ENCODE measurements at places on chromosomes 3 and 15. TPM values are rescaled to one million over a fixed set of nuclear protein-coding genes. Genes with fewer than 3 reads are reported as not detected.

- no peak for DNase-seq
Measured at GRCh38 chr3:73411993-73412392, 212.7 kb downstream of the PDZRN3 start.

- no peak for DNase-seq
Measured at GRCh38 chr15:96047255-96047931, 283.1 kb upstream of the NR2F2 start.

DNA sequence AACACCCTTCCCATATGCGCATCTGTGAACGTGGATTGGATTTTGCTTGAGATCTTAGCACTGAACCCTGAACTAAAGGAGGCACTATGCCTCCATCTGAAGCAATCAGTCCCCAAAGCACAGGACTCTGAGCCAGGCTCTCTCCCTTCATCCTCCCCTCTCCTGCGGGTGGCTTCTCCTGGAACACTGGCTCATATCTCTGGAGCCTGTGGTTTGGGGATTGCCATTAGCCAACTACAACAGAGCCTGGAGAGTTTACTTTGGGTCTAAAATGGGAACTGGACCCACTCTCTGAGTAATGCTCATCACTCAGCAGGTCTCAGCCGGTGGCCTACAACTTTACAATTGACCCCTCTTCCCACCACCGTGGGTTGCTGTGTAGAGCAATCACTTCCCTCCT is 190.8 kb upstream of the HES1 start:
- no peak for DNase-seq

GRCh38 chr3:116199063-116199462 is 246.2 kb downstream of the LSAMP start:
- no peak for DNase-seq

The LEKR1 gene
- total RNA-seq = 0.34 TPM

- DNase-seq = no peak
Measured at GRCh38 chr3:60216462-60217075, 1034.7 kb downstream of the FHIT start.

- DNase-seq = no peak
Measured at GRCh38 chr15:22845289-22845900, 6.9 kb downstream of the NIPA2 start.

- DNase-seq = no peak
Measured at GRCh38 chr3:177320765-177321247, 123.5 kb upstream of the TBL1XR1 start.

The PLAAT1 gene
- 5.2 TPM for total RNA-seq

DNA sequence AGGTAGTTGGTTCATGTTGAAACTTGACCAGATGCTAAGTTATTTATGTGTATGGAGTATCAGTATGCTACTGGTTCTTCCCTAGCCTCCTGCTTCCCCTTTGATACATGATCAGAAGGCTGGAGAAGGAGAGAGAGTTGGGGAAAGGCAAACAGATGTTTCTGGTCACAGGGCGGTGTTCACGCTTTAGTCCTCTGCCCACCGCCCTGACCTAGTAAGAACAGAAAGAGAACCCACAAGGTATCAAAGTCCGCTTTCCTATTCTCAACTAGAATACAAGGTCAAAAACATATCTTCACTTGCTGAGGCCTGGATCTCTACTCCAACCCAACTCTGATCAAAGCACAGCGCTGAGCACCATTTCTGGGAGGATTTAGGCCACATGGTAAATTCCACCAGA is 55.5 kb downstream of the NCEH1 start:
- no peak for DNase-seq

The TBC1D23 gene
- total RNA-seq = 24.4 TPM

The AADACL2 gene
- not detected for total RNA-seq

DNA sequence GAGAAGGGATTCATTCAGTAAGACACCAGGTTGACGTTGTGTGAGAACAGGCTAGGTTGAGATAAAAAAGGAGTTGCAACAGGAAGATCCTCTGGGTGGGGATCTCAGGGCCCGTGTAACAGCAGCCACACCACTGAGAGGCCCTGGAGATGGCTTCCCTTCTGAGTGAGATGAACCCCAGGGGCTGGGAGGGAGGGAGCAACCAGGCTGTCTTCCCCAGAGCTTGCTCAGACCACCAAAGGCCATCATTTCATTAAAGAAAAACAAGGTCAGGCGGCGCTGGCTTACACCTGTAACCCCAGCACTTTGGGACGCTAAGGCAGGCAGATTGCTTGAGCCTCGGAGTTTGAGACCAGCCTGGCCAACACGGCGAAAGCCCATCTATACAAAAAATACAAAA is 187.7 kb downstream of the ATP10A start:
- no peak for DNase-seq

DNA sequence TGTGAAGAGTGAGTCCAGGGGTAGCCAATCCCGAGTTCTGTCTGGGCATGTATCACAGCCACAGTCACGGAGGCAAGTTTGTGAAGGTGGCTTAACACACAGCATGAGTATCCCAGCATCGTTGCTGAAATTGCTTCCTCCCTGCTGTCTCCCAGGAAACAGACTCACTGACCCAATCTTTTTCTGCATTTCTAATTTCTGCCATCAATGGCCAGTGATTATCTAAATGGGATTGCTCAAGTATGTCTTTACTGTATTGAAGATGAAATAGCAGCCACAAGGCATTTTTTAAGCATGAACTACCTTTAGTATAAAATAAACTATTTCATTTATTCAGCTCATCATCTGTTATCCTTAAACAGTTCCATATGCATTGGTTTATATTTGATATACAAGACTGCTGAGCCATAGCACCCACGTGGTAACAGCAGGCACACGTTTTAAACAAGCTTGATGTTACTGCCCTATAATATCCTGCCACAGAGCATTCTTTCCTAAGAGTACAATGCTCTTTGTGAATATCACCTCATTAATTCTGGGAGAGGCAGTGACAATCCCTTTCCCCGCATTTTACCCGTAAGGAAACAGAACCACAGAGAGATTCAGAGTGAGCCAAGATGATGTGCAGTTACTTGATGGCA is 276.6 kb upstream of the THBS1 start:
- no peak for DNase-seq

DNA sequence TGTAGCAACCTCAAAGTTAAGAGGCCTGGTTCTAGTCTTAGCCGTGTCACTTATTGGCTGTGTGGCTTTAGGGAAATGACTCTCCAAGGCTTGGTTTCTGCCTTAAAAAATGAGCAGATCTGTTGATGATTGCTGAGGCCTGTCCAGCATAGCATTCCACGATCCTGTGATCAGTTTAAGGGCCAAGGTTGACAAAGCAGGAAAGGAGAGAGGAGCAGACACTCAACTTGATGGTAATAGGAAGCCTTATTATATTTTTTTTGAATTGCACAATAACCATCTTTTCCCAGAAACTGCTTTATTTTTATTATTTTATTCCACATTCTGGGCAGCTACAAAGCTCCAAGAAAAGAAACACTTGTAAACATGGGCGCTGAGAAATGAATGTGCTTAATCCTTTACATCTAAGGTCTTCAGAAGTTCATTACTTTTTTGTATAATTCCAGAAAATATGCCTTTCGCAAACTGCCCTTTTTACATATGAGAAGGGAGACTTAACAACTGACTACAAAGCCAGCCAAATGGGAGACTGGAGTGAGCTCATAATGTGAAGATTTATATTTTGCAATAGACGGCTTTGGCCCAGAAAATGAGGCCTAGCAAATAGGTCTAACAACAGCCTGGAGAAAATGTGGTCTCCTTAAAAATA is 241.0 kb downstream of the ATP8B4 start:
- DNase-seq = no peak

The NOP10 gene
- 397 TPM for total RNA-seq

The WDR93 gene
- total RNA-seq = not detected

The MINAR1 gene
- total RNA-seq = 0.29 TPM

DNA sequence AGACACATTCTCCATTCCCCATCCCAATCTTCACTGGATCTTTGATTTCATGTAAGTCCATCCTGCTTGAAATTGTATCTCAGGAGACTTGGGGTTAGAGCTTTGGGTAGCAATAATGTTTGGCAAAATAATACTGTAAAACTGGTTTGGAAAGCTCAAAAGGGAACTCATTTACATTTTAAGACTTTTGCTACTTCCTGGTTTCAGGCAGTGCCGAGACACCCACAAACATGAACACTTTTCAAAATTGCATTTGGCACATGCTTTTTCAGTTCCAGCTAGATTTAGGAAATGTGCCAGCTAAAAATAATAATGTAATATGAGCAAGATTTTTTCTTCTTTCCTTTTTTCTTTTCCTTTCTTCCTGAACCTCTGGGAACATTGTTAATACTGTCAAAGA is 145.7 kb upstream of the CBLB start:
- DNase-seq = no peak

The CADPS gene
- not detected for total RNA-seq

The MYEF2 gene
- total RNA-seq = 21.9 TPM

The PDZRN3 gene
- not detected for total RNA-seq

The IGSF10 gene
- 0.18 TPM for total RNA-seq

- DNase-seq = no peak
Measured at GRCh38 chr3:157999246-157999645, 107.0 kb downstream of the SHOX2 start.

Measured in glomerular endothelial cell (primary cell).